ENCODE measurements at places on chromosomes 1 and 21.

DNA sequence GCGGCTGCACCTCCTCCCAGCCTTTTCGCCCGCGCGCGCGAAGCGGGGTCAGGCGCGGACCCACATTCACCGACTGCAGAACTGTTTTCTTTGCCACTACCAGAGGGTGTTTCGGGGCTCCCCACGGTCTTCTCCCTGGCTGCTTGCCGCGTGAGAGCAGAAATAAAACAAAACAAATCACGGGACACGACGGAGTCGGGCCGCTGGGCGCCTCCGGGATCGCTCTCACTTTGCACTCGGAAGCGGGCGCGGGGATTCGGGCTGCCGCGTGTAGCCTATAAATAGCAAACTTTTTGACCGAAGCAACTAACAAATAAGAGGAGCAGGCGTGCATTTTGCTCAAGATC lies 412.3 kb upstream of the ESRRG start:
- DNase-seq = no peak

- DNase-seq = no peak
Measured at GRCh38 chr1:73056826-73057225, 774.5 kb upstream of the NEGR1 start.

GRCh38 chr1:93844262-93845045 lies 34.6 kb downstream of the DNTTIP2 start:
- DNase-seq = peak; percentile 80

GRCh38 chr1:155529109-155529508 lies 33.5 kb downstream of the ASH1L start:
- no peak for DNase-seq

DNA sequence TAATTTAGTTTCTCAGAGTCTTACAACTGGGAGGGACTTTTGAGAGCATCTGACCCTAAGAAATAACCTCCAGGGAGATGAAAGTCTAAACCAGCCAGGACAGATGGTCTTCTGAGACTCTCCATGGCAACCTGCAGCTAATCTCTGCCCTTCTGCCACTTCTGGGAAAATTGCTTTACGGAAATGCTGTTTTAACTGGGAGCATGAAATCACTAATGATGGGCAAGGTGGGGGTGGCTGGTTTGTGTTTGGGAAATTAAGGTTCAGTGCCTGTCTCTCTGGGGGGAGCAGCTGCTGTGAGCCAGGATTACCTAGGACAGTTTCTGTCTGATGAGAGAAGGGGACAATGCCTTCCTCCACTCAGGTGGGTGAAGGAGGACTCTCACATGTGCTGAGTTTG lies 33.2 kb downstream of the ROR1 start:
- DNase-seq = no peak

DNA sequence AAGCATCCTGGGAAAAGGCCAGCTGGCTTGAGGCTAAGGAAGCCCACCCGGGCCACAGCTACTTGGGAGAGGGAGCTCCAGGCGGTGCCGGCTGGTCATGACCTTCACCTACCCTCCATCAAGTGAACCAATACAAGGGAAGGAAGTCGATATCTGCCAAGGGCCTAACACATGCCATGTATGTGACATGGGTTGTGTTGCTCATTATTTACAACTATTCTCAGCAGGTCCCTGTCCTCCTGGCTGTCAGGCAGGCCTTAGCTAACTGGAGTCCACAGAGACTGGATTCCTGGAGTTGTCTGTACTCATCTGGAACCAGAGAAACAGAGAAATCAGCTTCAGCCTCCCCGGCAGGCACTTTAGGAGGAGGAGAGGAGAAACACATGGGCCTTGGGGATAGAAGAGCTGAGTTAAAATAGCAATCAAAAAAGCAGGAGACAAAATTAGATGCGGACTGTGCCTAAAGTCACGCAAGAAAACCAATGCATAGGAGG lies 15.7 kb downstream of the TCEA3 start:
- no peak for DNase-seq

GRCh38 chr1:40039245-40039756 lies 1.2 kb upstream of the CAP1 start:
- DNase-seq = no peak

GRCh38 chr1:201905234-201905890 lies 16.7 kb downstream of the SHISA4 start:
- DNase-seq = peak; percentile 48

- no peak for DNase-seq
Measured at GRCh38 chr1:34795916-34796315, 3.1 kb downstream of the GJA4 start.

DNA sequence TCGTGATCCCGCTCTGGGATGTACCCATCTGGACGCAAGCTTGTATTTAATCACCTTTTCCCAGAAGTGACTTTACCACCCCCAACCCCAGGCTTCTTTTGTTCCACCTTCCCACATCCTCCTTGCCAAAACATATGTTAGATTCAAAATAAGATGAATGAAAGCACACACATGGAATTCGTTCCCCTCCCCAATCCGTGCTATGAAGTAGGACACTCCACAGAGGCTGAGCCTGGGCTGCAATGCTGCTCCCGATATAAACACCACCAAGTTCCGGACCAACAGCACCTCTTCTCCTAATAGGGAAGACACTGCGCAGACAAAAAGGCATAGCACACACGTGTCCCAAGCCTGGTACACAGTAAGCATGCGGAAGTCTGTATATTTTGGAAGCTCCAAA lies 86.1 kb downstream of the CLSTN1 start:
- no peak for DNase-seq

GRCh38 chr1:159775716-159776115 lies 5.0 kb upstream of the DUSP23 start:
- no peak for DNase-seq

DNA sequence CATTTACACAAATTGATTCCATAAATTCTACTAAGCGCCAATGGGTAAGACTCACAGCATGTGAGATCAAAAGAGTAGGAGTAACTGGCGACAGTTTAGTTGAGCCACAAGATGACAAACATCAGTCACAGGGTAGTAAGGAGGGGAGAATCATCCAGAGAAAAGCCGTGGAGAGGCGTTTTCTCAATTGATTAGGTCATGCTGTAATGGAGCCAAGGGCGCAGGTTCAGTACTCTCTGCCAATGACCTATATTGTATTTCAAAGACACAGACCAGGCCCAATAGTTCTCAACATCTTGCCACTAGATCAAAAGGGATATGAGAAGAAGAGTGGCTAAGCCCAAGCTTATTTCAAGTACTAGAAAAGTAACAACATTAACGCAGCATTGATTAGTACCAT lies 467.5 kb downstream of the SMYD3 start:
- no peak for DNase-seq

GRCh38 chr1:101236516-101237228 lies at the start of gene S1PR1:
Gene S1PR1 (plus strand): TSS chr1:101237019. CDS start chr1:101238985, 1,966 bp downstream.
- DNase-seq = peak; percentile 79

DNA sequence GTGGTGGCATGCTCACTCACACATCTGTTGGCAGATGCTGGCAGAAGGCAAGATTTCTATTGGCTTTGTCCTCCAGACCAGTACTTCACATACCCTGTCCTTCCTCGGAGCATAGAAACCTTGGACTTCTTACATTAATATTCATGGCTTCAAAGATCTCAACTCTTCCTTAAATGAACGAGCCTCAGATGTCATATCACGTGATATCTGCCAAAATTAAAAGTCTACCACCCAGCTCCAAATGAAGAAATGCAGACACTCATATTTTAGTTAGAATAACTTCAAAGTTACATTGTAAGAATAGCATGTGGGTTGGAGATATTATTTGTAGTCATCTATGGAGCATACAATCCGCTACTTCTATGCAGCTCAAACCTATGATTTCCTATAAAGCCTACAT lies 1994.9 kb downstream of the NCAM2 start:
- DNase-seq = no peak

DNA sequence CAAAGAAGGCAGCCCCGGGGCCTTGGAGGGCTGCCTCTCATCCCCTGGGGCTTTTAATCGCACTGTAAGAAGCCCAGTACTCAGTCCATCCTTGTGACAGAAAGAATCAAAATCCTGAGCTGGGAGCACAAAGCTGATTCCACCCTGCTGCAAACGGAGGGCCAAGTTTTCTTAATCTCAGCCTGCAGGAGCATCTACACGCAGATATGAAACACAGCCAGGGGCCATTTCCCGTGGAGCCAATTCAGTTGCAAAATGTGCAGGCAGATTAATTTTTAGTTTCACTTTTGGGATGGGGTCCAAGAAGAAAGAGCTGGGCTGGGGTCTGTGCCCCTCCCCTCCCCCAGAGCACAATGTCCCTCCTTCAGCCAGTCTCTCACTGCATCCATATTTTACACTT lies 4.4 kb downstream of the LYPD8 start:
- DNase-seq = no peak

GRCh38 chr1:13662493-13662892 lies 37.5 kb upstream of the PRDM2 start:
- DNase-seq = no peak

GRCh38 chr1:22753481-22753971 lies 42.9 kb downstream of the EPHB2 start:
- DNase-seq = no peak

DNA sequence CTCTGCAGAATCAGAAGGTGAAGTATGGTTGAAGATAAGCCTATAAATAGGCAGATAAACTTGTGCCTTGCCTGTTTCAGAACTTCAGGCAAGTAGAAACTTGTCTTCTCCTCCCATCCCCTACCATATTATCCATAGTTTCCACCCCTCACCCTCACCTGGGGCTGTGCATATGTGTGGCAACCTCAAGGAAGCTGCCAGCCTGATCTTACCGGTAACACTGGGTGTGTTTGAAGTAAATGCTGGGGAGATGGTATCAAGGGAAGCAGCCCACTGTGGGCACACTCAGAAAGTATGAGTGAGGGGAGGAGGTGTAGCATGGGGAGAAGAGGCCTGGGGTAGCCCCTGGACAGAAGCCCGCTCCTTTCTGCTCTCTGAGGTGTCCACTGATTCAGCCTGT lies 14.5 kb downstream of the VANGL2 start:
- DNase-seq = no peak

DNA sequence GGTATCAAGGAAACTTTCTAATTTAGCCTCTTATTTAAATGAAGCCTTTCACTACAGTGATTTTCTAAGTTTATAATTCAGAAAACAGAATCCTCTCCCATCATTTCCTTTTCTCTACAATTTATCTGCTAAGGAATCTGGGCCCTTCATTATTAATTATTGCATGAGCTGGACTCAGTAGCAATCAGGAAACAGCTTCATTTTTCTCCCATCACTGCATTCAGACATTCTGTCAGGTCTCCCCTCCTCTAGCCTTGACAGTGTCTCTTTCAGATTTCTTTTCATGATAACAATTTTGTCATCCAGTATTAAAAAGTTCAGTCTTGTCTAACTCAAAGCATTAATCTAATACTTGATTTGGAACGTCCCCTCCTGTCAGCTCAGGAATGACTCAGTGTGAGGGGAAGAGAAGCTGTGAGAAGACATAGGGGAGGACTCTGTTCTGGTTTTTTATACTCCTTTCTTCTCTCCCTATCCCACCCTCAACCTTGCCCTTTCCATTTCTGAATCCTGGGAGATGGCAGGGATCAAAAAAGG lies 28.1 kb downstream of the SLC44A5 start:
- DNase-seq = no peak

DNA sequence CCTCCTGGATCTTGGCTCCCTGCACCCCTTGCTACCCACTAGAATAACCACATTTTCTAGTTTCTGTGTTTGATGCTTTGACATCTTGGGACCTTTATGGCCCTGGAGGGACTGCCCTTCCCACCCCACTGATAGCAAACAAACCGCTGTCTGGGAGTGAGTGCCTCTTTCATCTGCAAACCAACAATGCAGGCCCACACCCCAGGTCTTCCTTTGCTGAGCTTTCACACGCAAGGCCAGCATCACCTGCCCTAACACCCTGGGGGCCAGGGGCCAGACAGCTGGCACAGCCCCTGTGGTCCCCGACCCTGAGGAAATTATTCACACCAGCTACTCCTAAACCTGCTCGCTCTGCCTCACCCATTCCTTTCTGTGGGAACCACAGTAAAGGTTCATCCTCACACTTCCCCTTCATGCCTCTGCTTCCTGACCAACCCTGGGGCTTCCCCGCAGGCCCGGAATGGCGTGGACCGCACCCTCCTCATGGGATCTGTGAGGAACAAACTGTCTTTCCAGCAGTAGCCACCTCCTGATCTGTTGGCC lies 15.4 kb downstream of the SLC2A7 start:
- DNase-seq = no peak

DNA sequence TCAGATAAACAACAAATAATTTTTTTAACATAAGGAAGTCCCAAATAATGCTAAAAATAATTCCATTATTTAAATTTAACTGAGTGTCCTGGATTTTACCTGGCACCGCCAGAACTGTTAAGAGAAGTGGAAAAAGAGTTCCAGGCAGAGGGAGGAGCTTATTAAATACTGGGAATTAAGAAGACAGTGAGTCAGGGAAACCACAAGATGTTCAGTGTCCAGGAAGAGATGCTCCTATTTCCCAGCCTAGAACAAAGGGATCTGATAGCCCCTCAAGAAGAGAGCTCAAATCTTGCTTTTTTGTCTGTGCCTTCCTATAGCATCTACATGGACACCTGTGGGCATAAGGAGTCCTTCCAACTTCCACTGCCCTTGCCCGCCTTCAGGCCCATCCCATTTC lies 85.9 kb downstream of the PGM1 start:
- no peak for DNase-seq

DNA sequence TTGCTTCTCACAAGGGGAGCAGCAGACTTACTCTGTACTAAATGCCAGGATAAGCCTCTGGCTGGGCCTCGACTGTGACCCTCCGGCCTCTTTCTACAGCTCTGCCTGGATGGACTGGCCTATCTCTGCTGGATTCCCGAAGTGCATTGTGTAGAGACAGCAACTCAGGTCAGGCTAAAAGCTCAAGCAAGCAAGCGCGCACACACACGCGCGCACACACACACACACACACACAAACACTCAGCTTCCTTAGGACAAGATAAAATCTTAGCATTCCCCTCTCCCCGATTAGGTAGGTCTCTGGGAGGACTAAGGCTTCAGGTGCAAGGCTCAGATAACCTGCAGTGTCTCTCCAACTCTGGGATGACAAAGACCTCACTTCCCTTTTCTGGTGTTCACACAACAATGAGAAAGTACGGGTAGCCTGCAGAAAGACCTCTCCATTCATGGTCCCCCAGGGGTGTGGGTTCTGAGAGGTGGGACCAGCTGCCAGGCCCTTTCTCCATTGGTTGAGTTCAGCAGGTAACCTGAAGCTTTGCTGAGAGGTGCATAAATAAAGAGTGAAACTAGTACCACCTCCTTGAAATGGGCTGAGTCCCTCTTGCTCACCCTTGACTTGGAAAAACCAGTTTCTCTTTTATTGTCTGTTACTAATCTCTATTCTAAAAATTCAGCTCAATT lies 155.1 kb upstream of the CAMK1G start:
- DNase-seq = no peak

Measured in T-helper 2 cell (primary cell).